ENCODE measurements at places on chromosomes 3 and 15.

DNA sequence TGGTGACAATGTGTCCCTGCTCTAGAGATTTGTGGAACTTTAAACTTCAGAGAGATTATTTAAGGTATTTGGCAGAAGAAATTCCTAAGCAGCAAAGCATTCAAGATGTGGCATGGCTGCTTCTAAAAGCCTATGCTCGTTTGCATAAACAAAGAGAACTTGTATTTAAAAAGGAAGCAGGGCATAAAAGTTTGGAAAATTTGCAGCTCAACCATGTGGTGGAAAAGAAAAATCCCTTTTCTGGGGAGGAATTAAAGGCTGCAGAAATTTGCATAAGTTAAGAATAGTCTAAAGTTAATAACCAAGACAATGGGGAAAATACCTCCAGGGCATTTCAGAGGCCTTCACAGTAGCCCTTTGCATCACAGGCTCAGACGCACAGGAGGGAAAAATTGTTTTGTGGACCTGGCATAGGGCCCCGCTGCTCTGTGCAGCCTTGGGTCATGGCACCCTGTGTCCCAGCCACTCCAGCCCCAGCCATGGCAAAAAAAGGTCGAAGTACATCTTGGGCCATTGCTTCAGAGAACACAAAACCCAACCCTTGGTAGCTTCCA is 1109.1 kb downstream of the OTOL1 start:
- DNase-seq = no peak
- no peaks in the 10 kb centered on the region for H3K27me3 ChIP-seq
- H3K4me1 ChIP-seq = no peaks in the 10 kb centered on the region
- no peak overlapping the region for H3K27ac ChIP-seq

- H3K4me3 ChIP-seq = peak within 1 kb of the TSS; percentile 79
- no peak for DNase-seq
- no peaks in the 10 kb centered on the region for H3K27me3 ChIP-seq
- peaks cover 5% of the 10 kb centered on the region for H3K36me3 ChIP-seq
- peaks cover 13% of the 10 kb centered on the region for H3K4me1 ChIP-seq
Observed at GRCh38 chr3:49813497-49814174, at the start of gene UBA7. Gene UBA7 (minus strand): TSS chr3:49813953. CDS start chr3:49813787, 166 bp downstream.

DNA sequence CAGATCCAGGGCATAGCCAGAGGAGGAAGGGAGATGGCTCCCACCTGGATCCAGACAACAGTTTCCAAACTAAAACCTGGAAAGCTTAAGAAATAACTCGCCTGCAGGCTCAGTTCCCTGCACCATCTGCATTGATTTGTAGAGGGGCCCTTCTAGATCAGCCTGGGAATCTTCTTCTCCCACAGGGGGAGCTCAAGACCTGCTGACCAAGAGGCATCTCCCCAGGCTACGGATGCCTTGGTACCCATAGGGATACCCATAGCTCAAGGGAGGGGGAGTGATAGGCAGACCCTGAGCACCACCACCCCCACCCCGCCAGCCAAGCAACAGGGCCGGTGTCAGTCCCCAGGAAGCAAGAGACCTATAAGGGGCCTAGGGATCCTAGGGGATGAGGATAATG is 28.0 kb upstream of the DCLK3 start:
- no peak overlapping the region for H3K4me3 ChIP-seq
- H3K4me1 ChIP-seq = no peaks in the 10 kb centered on the region
- DNase-seq = no peak
- H3K36me3 ChIP-seq = no peaks in the 10 kb centered on the region

DNA sequence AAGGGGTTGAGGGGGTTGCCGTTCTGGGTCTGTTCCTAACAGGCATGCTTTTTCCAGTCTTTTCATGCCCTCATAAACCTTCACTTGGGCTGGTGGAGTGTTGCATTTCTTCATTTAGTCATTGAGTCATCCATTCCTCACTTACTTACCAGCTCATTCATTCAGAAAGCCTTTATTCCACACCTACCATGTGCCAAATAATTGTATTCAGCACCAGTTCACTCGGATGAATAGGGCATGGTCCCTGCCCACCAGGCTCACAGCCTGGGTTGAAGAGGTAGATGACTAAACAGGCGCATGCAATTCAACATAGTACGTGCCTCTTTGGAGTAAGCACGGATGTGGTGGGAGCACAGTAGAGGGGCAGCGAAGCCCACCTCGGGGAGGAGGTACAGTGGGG is 35.1 kb upstream of the THSD4 start:
- no peak overlapping the region for H3K4me3 ChIP-seq
- H3K36me3 ChIP-seq = no peaks in the 10 kb centered on the region
- H3K4me1 ChIP-seq = no peaks in the 10 kb centered on the region
- H3K27ac ChIP-seq = no peak overlapping the region

GRCh38 chr3:153704115-153704514 is 417.1 kb upstream of the ARHGEF26 start:
- H3K27me3 ChIP-seq = no peaks in the 10 kb centered on the region
- no peak overlapping the region for H3K27ac ChIP-seq
- H3K4me1 ChIP-seq = no peaks in the 10 kb centered on the region
- no peaks in the 10 kb centered on the region for H3K36me3 ChIP-seq
- H3K4me3 ChIP-seq = no peak overlapping the region

DNA sequence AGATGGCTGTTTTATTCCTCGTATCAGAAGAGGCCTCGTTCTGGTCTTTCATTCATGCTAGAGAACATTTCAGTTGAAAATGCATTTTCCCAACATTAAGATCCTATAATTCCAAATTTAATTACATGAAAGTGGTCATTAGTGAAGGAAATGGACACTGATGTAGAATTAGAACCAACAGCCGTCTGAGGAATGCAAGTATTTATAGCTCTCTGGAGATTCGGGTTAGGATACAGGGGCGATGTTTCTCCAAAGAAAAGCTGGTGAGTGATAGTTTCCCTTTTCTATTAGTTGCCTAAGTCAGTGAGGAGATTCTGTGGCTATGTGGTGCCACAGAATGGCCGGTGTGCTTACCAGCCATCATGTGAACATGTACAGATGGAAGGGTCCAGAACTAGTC is 109.0 kb upstream of the IL12A start:
- H3K27ac ChIP-seq = no peak overlapping the region
- no peak for DNase-seq
- no peaks in the 10 kb centered on the region for H3K4me1 ChIP-seq
- no peak overlapping the region for H3K4me3 ChIP-seq
- no peaks in the 10 kb centered on the region for H3K36me3 ChIP-seq

DNA sequence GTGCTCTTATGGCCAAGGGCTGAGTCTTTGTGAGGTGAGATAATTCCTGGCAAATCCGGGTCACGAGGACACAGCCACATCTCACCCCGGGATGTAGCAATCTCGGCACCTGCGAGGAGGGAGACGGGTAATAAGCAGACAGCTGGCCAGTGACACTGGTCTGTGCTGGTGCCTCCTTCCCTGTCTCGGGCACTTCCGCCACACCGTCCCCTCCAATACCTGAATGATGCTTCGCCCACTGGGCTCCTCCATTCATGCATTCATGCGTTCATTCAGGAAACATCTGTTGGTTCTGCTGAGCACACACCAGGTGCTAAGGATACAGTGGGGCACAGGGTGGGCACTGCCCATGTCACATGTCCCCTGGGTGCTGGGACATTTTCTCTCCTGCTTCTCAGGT is 60.1 kb downstream of the ATP10A start:
- H3K4me1 ChIP-seq = no peaks in the 10 kb centered on the region
- no peaks in the 10 kb centered on the region for H3K36me3 ChIP-seq
- no peak overlapping the region for H3K27ac ChIP-seq
- no peak for DNase-seq
- H3K4me3 ChIP-seq = no peak overlapping the region

GRCh38 chr3:183885766-183886165 is 1.1 kb upstream of the PARL start:
- no peak overlapping the region for H3K4me3 ChIP-seq
- no peaks in the 10 kb centered on the region for H3K27me3 ChIP-seq
- no peaks in the 10 kb centered on the region for H3K36me3 ChIP-seq

DNA sequence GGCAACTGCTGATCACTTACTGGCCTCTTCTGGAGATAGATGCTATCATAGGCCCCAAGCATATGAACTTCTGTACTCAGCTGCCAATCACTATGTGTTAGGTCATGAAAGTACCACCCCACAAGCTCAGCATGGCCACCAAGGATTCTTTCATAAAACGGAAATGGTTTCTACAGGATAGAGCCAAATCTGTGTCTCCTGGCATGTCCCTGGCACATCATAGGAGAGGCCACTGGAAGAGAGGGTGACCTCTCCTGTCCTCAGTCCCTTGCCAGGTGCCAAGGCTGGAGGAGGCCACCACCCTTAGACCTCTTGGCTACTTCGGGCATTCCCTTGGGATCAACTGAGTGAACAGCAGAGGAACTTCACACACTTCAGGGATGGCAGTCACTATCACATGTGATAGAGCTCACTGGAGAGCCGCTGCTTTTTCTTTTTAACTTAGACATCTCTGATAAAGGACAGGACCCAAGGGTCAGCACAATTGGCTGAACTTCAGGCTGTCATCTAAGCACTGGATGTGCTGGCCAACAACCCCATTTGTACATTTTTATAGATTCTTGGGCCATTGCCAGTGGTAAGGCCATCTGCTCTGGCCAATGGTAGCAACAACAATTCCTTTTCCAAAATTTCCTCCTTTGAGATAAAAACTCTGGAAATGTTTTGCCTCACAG is 425.2 kb downstream of the SQOR start:
- H3K27ac ChIP-seq = no peak overlapping the region
- H3K4me1 ChIP-seq = no peaks in the 10 kb centered on the region
- no peak for DNase-seq
- no peaks in the 10 kb centered on the region for H3K36me3 ChIP-seq

GRCh38 chr15:80072285-80072994 is 13.0 kb downstream of the ZFAND6 start:
- no peaks in the 10 kb centered on the region for H3K36me3 ChIP-seq
- peak overlapping the region; percentile 57 for H3K4me3 ChIP-seq

GRCh38 chr3:153331676-153332075 is 169.7 kb downstream of the RAP2B start:
- H3K4me3 ChIP-seq = no peak overlapping the region
- DNase-seq = no peak
- H3K27ac ChIP-seq = no peak overlapping the region
- no peaks in the 10 kb centered on the region for H3K27me3 ChIP-seq
- H3K4me1 ChIP-seq = no peaks in the 10 kb centered on the region

DNA sequence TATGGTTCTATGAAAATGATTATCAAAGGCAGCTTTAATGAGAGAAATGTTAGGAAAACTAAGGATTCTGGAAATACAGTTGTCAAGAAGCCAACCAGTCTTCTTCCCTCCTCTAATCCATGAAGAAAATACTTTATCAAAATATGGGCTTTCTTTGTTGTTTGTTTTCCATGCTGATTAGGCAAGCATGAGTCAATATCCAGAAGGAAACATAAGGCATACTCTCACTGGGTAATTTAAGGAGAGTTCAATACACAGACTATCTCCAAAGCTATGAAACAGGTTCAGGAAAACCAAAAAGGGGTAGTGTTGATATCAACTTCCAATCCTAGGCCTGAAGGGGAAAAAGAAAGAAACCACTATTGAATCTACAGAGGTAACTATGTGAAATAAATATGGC is 68.7 kb upstream of the CMC1 start:
- no peak overlapping the region for H3K4me3 ChIP-seq
- no peak for DNase-seq
- no peak overlapping the region for H3K27ac ChIP-seq
- no peaks in the 10 kb centered on the region for H3K27me3 ChIP-seq

- no peak overlapping the region for H3K27ac ChIP-seq
- no peak for DNase-seq
- H3K4me3 ChIP-seq = no peak overlapping the region
- H3K36me3 ChIP-seq = no peaks in the 10 kb centered on the region
Observed at GRCh38 chr3:25150199-25150598, 277.9 kb upstream of the RARB start.

- no peak overlapping the region for H3K4me3 ChIP-seq
- no peak for DNase-seq
- H3K27me3 ChIP-seq = peaks cover 2% of the 10 kb centered on the region
Observed at GRCh38 chr15:71610728-71611552, 199.4 kb upstream of the NR2E3 start.

DNA sequence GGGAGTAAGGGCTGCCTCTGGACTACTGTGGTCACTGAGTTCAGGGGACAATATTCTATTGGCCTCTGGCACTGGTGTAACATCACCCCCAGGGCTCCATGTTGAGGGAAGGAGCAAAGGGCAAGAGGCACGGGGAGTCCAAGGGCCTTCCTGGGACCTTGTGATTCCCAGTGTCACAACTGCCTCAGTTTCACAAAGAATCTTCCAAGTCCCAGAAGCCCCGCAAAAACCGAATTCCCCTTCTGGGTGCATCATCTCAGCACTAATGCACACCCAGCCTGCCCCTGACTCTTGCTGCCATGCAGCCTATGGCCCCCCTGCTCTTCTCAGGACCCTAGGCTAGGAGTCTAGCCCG is 5.5 kb downstream of the AMOTL2 start:
- no peak for DNase-seq
- no peaks in the 10 kb centered on the region for H3K36me3 ChIP-seq
- no peak overlapping the region for H3K4me3 ChIP-seq

GRCh38 chr15:70669006-70669602 is 94.3 kb downstream of the UACA start:
- peak overlapping the region; percentile 64 for H3K27ac ChIP-seq
- no peaks in the 10 kb centered on the region for H3K36me3 ChIP-seq
- peak; percentile 80 for DNase-seq
- no peaks in the 10 kb centered on the region for H3K27me3 ChIP-seq
- H3K4me3 ChIP-seq = no peak overlapping the region

- no peak for DNase-seq
- H3K4me3 ChIP-seq = no peak overlapping the region
- no peaks in the 10 kb centered on the region for H3K36me3 ChIP-seq
- no peak overlapping the region for H3K27ac ChIP-seq
- H3K27me3 ChIP-seq = no peaks in the 10 kb centered on the region
Observed at GRCh38 chr3:4996771-4997291, 17.6 kb downstream of the BHLHE40 start.

GRCh38 chr3:156511987-156512677 is 42.8 kb downstream of the SSR3 start:
- no peak for DNase-seq
- no peaks in the 10 kb centered on the region for H3K36me3 ChIP-seq
- no peaks in the 10 kb centered on the region for H3K27me3 ChIP-seq

GRCh38 chr3:39434574-39434973 is 28.1 kb downstream of the RPSA start:
- no peaks in the 10 kb centered on the region for H3K4me1 ChIP-seq
- no peak for DNase-seq
- H3K4me3 ChIP-seq = no peak overlapping the region
- H3K36me3 ChIP-seq = no peaks in the 10 kb centered on the region
- no peak overlapping the region for H3K27ac ChIP-seq

DNA sequence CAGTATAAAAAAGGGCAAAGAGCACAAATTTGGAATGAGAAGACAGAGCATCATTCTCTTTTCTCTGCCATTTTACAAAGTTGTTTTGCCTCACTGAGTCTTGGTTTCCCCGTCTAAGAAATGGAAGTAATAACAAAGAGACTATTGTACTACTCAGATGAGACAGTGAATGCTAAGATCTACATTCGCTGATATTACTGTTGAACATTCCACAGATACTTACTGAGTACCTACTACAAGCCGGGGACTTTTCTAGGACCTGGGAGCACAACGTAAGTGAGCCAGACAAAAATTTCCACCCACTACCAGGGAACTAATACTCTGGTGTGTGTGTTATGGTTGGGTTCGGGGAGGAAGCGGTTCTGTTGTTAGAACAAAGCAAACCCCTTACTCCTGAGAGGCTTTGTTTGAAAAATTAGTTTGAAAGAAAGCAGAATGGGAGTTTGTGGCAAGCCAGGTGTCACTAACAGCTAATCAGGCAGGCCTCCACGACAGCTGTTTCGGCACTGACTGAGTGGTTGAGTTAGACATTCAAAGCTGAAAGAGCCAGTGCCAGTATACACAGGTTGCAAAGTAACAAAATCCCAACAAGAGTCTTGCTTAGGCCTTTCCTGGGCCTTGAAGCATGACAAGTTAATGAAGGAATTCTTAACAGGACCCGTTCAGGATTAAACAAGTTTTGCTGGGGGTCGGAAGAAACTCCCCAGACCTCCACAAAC is 458.3 kb downstream of the EDEM1 start:
- H3K27ac ChIP-seq = no peak overlapping the region
- H3K4me3 ChIP-seq = no peak overlapping the region
- no peaks in the 10 kb centered on the region for H3K27me3 ChIP-seq
- no peaks in the 10 kb centered on the region for H3K36me3 ChIP-seq
- no peak for DNase-seq
